Breast epithelium (tissue), 4 donors: ENCODE measurements at places on chromosomes 4 and X. TPM values are rescaled to one million over a fixed set of nuclear protein-coding genes. Genes with fewer than 3 reads are reported as not detected.

The HSD17B10 gene
- 68.8 TPM for total RNA-seq

The AGTR2 gene
- not detected for total RNA-seq

The RAB33A gene
- 1.6 TPM for total RNA-seq

The GDPD2 gene
- 0.15 TPM for total RNA-seq

DNA sequence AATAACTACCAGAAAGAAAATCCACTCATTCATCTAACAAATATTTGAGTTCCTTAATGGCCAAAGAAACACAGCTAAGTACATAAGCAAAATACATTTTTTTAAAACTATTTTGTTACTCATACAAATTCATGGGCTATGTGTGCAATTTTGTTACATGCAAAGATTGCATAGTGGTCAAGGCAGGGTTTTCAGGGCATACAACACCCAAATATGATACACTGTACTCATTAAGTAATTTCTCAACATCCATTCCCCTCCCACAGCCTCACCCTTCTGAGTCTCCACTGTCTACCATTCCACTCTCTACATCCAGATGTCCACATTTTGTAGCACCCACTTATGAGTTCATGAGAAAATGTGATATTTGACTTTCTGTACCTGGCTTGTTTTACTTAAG is 58.2 kb downstream of the BRWD3 start:
- no peak overlapping the region for H3K27ac ChIP-seq
- H3K4me3 ChIP-seq, result no peak overlapping the region
- no peaks in the 10 kb centered on the region for H3K27me3 ChIP-seq
- H3K36me3 ChIP-seq, result no peaks in the 10 kb centered on the region
- no peak for DNase-seq

DNA sequence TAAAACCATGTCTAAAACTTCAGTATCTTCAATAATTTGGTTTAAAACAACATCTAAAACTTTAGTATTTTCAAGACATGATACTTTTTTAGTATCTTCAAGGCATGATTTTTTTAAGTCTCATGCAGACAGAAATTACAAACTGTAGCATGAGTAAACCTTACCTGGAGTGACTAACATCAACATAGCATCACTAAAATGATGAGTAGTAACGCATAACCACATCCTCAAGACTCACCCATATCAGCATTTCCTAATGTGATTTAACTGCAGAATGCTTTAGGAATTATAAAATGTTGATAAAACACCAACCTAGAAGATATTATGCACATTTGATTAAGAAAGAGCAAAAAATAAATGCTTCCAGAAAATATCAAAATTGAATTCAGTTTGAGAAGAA is 19.7 kb upstream of the EDNRA start:
- no peaks in the 10 kb centered on the region for H3K27me3 ChIP-seq
- DNase-seq, result no peak
- H3K4me1 ChIP-seq, result no peaks in the 10 kb centered on the region
- no peak overlapping the region for H3K4me3 ChIP-seq
- H3K27ac ChIP-seq, result no peak overlapping the region
- H3K36me3 ChIP-seq, result no peaks in the 10 kb centered on the region

- H3K4me1 ChIP-seq, result no peaks in the 10 kb centered on the region
- no peak overlapping the region for H3K4me3 ChIP-seq
- H3K36me3 ChIP-seq, result no peaks in the 10 kb centered on the region
- no peak overlapping the region for H3K27ac ChIP-seq
- no peak for DNase-seq
These were observed 12.5 kb upstream of the HSFX4 start for GRCh38 chrX:149916745-149917392.

DNA sequence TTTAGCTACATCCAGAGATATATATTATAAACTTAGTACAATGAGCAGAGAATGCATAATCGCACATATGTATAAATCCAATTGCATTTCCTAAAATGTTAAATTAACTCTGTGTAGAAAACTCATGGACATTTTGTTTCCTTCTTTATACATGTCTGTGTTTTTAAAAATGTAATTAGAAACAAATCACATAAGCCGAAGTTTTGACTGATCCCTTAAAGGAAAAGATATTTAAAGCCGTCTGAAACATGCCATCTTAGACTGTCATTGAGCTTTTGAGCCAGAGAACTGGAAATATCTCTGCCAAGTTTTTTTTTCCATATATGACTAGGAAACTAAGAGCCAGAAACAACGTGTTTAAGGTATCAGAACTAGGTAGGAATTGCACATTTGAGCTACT is 107.0 kb downstream of the ARAP2 start:
- no peaks in the 10 kb centered on the region for H3K36me3 ChIP-seq
- H3K27me3 ChIP-seq, result no peaks in the 10 kb centered on the region
- H3K4me1 ChIP-seq, result no peaks in the 10 kb centered on the region
- no peak for DNase-seq
- no peak overlapping the region for H3K27ac ChIP-seq

- no peak overlapping the region for H3K27ac ChIP-seq
- H3K4me3 ChIP-seq, result no peak overlapping the region
- no peaks in the 10 kb centered on the region for H3K36me3 ChIP-seq
- no peaks in the 10 kb centered on the region for H3K4me1 ChIP-seq
These were observed 79.4 kb downstream of the PJA1 start for GRCh38 chrX:69085826-69086225.

GRCh38 chrX:15321447-15321846 is 6.0 kb upstream of the ASB11 start:
- no peaks in the 10 kb centered on the region for H3K36me3 ChIP-seq
- H3K27me3 ChIP-seq, result no peaks in the 10 kb centered on the region
- no peak overlapping the region for H3K27ac ChIP-seq
- DNase-seq, result no peak
- no peak overlapping the region for H3K4me3 ChIP-seq

GRCh38 chrX:3006495-3006894 is at the start of gene ARSH:
Gene ARSH, plus strand, starts transcription at chrX:3006546. Its CDS starts 67 bp downstream, at chrX:3006613.
- H3K36me3 ChIP-seq, result no peaks in the 10 kb centered on the region
- no peak within 1 kb of the TSS for H3K27ac ChIP-seq
- H3K27me3 ChIP-seq, result no peaks in the 10 kb centered on the region
- no peak for DNase-seq

DNA sequence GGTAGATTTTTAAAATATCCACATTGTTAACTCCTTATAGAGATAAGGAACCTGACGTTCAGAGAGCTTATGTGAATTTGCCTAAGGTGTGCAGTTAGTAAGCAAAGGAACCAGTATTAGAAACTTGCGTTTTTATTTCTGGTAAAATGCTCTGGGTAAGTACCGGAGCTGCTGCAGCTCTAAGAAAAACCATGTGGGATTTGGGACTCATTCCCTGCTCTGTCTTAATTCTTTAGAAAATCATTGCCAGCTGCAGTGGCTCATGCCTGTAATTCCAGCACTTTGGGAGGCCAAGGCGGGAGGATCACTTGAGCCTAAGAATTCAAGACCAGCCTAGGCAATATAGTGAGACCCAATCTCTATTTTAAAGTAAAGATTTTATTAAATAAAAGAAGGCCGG is 5.8 kb downstream of the CCKAR start:
- no peaks in the 10 kb centered on the region for H3K4me1 ChIP-seq
- no peak for DNase-seq
- H3K27me3 ChIP-seq, result no peaks in the 10 kb centered on the region
- no peaks in the 10 kb centered on the region for H3K36me3 ChIP-seq
- no peak overlapping the region for H3K27ac ChIP-seq
- H3K4me3 ChIP-seq, result no peak overlapping the region

DNA sequence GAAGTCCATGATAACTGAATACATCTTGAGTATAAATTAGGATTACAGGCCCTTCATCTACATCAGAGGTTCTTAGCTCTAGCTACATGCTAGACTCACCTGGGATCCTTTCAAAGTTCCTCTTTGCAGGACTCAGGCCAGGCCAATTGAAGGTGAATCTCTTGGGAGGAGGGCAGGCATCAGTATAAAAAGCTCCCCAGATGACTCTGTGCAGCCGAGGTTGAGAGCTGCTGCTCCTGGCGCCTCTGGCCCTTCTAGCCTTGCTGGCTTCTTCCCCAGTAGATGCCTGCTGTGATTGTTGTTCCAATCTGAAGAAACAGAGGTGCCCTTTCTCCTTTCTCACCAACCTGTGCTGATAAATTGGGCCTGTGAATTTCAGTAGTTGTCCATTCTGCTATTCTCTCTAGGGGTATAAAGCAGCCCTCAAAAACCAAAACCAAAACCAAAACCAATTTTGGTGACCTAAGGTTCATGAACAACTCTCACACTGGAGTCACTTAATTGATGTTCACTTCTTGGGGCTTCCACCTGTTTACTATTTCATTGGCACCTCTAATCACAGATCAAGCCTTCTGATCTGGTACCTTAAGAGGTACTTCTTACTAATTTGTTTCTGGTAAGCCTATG is 78.7 kb downstream of the SUPT20HL2 start:
- DNase-seq, result no peak
- no peaks in the 10 kb centered on the region for H3K4me1 ChIP-seq
- no peaks in the 10 kb centered on the region for H3K36me3 ChIP-seq
- H3K27me3 ChIP-seq, result no peaks in the 10 kb centered on the region
- no peak overlapping the region for H3K4me3 ChIP-seq
- no peak overlapping the region for H3K27ac ChIP-seq

DNA sequence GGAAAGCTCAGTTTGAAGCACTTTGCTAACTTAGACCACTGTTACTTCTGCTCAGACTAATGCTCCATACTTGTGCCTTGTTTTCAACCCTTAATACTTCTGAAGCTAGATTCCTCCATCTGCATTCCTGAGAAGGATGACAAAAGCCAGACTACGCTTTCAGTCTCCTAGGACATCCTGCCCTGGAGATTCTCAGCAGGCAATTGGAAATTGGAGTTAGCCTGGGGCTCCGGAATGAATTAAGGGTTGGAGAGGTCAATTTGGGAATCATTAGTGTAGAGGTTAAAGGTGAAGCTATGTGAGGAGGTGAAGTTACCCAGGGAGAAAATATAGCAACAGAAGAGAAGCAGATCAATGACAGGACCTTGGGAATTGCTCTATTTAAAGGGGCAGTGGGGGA is 215.9 kb upstream of the MBNL3 start:
- DNase-seq, result no peak
- no peak overlapping the region for H3K27ac ChIP-seq
- no peak overlapping the region for H3K4me3 ChIP-seq
- H3K4me1 ChIP-seq, result no peaks in the 10 kb centered on the region

- DNase-seq, result peak; percentile 77
- H3K4me1 ChIP-seq, result no peaks in the 10 kb centered on the region
- peak overlapping the region; percentile 46 for H3K27ac ChIP-seq
- H3K4me3 ChIP-seq, result no peak overlapping the region
- no peaks in the 10 kb centered on the region for H3K27me3 ChIP-seq
These were observed 93.3 kb downstream of the SYNPO2 start for GRCh38 chr4:118981839-118982381.

DNA sequence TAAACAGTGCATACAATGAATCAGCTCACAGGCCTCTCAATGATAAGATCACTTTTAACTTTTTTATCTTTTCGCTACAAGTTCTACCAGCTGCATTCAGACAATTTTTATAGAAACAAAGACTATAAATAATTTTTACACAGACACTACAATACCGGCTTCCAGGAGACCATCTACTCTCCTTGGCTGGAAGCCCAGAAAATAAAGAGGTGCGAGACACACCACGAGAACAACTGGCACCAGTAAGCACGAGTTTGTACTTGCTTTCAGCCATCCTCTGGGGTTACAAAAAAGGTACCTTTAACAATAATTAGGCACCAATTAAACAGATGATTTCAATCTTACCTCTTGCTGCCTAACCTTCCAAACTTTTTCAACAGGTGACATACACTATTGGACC is 11.2 kb upstream of the PRDX4 start:
- no peaks in the 10 kb centered on the region for H3K4me1 ChIP-seq
- no peak overlapping the region for H3K27ac ChIP-seq
- H3K27me3 ChIP-seq, result no peaks in the 10 kb centered on the region
- no peak overlapping the region for H3K4me3 ChIP-seq
- DNase-seq, result no peak

GRCh38 chr4:71453531-71453930 is 114.7 kb downstream of the SLC4A4 start:
- DNase-seq, result no peak
- H3K4me3 ChIP-seq, result no peak overlapping the region
- H3K27ac ChIP-seq, result no peak overlapping the region
- H3K36me3 ChIP-seq, result no peaks in the 10 kb centered on the region
- no peaks in the 10 kb centered on the region for H3K27me3 ChIP-seq

DNA sequence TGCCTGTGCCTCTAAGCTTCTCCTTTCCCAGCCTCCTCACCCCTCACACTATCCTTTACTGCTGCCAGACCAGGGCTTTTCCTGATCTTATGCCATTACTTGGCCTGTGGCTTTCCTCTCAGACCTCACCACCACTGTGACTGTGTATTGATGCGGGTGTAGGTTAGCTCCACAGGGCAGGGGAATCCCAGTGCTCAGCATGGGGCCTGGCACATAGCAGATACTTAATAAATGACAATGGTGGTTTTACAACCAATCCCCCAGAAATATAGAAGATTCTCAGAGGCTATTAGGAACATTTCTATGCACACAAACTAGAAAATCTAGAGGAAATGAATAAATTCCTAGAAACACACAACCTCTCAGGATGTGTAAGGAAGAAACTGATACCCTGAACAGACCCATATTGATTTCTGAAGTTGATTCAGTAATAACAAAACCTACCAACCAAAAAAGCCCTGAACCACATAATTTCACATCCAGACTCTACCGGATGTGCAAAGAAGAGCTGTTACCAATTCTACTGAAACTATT is 129.6 kb upstream of the QRFPR start:
- H3K27me3 ChIP-seq, result no peaks in the 10 kb centered on the region
- H3K4me3 ChIP-seq, result no peak overlapping the region
- H3K4me1 ChIP-seq, result no peaks in the 10 kb centered on the region
- DNase-seq, result no peak
- no peak overlapping the region for H3K27ac ChIP-seq

DNA sequence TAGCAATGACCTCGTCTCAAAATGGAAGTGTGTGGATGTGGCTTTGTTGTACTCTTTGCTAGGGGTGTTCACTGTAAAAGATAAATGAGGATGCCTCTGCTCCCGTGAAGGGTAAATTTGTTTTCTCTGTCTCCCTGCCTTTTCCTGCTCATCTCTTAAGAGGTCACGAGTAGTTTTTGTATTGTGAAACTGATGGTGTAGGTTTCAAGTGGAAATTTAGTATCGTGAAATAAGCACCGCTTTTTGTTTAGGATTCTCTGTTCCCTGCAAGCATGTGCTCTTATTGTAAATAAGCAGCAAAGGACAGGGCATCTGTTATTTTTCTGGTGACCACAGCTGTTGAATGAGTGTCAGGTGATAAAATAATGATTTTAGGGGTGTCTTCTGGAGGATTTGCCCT is 104.6 kb downstream of the PHEX start:
- H3K4me1 ChIP-seq, result no peaks in the 10 kb centered on the region
- H3K27ac ChIP-seq, result peak overlapping the region; percentile 72
- no peak for DNase-seq
- no peak overlapping the region for H3K4me3 ChIP-seq

GRCh38 chr4:106034751-106035150 is 139.5 kb downstream of the NPNT start:
- H3K4me1 ChIP-seq, result no peaks in the 10 kb centered on the region
- no peak for DNase-seq
- H3K27me3 ChIP-seq, result no peaks in the 10 kb centered on the region
- no peaks in the 10 kb centered on the region for H3K36me3 ChIP-seq
- no peak overlapping the region for H3K4me3 ChIP-seq
